ENCODE measurements at places on chromosomes 11 and 22.

GRCh38 chr11:66418168-66418985, 2.5 kb upstream of the NPAS4 start:
- DNase-seq: peak; percentile 17

DNA sequence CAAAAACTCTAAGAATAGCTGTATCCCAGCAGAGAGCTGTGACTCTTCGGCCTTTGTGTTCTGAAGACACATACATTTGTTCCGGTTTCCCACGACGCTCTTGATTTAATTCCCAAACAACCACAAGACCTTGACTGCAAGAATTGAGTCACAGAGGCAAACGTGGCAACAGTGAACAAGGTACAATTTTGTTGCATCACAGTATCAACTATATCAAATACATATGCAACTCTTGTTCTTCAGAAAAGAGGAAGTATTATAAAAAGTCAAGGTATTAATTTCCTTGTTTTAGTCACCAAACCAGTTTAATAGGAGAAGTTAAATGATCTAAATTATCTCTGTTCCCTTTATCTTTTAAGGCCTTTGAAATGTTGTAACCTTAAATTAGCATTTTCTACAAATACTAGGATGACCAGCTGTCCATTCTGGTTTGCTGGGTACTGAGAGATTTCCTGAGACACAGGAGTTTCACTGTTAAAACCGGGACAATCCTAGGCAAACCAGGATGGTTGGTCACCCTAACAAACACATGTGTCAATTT, 11.1 kb downstream of the HPS5 start:
- DNase-seq: no peak

DNA sequence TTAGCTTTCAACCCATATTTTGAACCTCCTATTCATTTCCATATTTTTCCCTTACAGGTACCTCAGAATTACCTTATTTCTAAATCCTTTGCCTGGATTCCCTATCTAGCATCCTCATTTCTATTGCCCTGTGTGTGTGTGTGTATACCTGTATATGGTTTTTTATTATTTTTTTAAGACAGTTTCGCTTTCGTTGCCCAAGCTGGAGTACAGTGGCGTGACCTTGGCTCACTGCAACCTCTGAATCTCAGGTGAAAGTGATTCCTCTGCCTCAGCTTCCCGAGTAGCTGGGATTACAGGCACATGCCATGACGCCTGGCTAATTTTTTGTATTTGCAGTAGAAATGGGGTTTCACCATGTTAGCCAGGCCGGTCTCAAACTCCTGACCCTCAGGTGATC, 12.6 kb downstream of the HIPK3 start:
- no peak for DNase-seq

GRCh38 chr11:114157476-114158050, 98.1 kb downstream of the ZBTB16 start:
- DNase-seq: no peak

GRCh38 chr11:128290106-128290840, 297.1 kb downstream of the ETS1 start:
- DNase-seq: peak; percentile 41

Measured in stimulated activated CD8-positive, alpha-beta memory T cell treated with anti-CD3 and anti-CD28 coated beads, Interleukin-4, amount 100 ng/mL, for 1 hour (primary cell).